ENCODE measurements at places on chromosomes 7 and 10. TPM values are rescaled to one million over a fixed set of nuclear protein-coding genes. Genes with fewer than 3 reads are reported as not detected.

- DNase-seq, result no peak
These were observed 32.5 kb downstream of the MXI1 start for GRCh38 chr10:110239892-110240291.

DNA sequence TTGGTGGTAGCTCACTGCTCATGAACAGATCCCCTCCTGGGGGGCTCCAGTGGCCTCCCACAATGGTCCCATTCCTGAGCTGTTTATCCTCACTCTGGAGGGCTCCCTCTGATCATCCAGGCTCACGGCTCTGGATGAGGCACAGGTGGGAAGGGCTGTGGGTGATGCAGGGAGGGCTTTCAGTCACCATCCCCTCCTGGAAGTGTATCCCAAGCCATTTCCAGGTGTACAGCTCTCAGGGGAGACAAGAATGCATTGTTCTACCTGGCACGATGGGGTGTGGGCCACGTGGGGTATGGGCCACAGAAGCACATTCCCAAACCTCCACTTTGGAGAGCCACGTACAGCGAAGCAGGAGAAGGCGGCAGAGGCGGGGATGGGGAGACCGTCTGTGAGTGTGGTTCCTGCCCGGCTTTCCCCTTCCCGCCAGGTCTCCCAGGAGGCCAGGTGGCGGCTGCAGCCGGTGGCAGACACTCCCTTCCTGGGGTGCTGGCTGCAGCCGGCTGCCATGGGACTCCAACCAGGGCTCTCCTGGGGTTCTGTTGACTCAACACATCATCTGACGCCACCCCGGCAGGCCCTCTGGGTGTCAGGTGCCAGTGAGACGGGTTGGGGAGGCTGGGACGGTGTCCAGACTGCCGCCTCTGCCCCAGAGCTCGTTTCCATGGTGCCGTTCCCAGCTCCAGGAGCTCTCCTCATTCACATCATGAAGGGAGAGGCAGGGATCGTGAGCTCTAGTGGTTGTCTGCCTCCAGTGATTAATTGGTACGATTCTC is 169.7 kb upstream of the RHEB start:
- DNase-seq, result no peak

- DNase-seq, result peak; percentile 13
These were observed 11.6 kb upstream of the ERCC6 start for GRCh38 chr10:49550563-49550962.

DNA sequence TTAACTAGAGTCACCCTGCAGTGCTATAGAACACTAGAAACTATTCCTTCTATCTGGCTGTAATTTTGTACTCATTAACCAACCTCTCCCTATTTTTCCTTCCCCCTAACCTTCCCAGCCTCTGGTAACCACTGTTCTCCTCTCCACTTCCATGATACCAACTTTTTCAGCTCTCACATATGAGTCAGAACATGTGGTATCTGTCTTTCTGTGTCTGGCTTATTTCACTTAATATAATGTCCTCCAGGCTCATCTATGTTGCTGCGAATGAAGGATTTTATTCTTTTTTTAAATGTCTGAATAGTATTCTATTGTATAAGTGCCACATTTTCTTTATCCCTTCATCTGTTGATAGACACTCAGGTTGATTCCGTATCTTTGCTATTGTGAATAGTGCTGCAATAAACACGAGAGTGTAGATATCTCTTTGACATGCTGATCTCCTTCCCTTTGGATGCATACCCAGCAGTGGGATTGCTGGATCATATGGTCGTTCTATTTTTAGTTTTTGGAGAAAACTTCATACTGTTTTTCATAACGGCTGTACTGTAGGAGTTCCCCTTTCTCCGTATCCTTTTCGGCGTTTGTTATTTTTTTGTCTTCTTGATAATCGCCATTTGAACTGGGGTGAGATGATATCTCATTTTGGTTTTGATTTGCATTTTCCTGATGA is 101.4 kb downstream of the FAM107B start:
- DNase-seq, result no peak

- no peak for DNase-seq
These were observed 25.8 kb downstream of the WBP1L start for GRCh38 chr10:102769375-102770107.

DNA sequence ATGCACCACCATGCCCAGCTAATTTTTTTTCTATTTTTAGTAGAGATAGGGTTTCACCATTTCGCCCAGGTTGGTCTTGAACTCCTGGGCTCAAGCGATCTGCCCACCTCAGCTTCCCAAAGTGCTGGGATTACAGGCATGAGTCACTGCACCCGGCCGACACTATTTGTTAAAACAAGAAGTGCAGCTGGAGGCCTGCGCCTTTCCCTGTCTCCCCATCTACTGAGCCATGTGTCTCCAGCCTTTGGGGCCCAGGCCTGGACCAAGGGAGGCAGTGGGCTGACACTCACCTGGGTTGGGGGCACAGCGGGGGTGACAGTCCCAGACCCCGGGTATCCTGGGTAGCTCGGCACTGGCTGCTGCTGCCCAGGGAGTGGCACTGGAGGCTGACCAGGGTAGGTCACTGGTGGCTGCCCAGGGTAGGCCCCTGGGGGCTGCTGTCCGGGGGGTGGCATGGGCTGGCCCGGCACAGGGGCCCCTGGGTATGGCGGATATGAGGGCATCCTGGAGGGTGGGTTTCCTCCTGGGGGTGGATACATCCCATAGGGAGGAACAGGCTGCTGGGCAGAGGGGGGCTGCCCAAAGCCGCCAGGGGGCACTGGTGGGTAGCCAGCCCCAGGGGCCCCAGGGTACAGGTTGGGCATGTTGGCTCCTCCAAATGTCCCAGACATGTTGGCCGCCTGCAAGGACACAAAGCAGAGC is 36.3 kb downstream of the PLAC9 start:
- no peak for DNase-seq

DNA sequence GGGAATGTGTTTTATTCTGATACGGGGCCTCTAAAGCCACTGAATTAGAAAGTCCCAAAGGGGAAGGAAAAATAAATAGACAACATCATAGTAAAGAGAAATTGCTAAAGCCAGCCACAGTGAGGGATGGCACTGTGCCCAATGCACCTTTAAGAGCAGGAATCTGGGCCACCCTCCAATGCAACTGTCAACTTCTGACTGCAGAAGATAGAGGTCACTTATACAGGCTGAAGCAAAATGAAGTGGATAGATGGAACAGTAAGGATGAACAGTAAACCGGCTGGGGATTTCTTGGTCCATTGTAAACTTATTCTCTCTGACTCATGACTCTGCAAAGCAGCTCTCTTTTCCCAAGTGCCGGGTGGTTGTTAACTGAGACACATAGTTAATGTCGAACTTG is 54.0 kb upstream of the KCNIP2 start:
- DNase-seq, result no peak

Gene AOAH
- 467 TPM for polyA plus RNA-seq

DNA sequence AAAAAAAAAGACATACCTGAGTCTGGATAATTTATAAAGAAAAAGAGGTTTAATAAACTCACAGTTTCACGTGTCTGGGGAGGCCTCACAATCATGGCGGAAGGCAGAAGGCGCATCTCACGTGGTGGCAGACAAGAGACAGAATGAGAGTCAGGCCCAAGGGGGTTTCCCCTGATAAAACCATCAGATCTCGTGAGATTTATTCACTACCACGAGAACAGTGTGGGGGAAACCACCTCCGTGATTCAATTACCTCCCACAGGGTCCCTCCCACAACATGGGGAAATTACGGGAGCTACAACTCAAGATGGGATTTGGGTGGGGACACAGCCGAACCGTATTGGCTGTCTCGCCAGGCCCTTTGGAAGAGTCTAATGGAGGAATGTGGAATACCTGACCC is 9.0 kb upstream of the MAFK start:
- no peak for DNase-seq

Gene ZNF92
- 6.4 TPM for polyA plus RNA-seq

- DNase-seq, result peak; percentile 52
These were observed 9.0 kb downstream of the PPP1R17 start for GRCh38 chr7:31695859-31696614.

- DNase-seq, result no peak
These were observed 516.3 kb upstream of the TEX47 start for GRCh38 chr7:89311886-89312285.

DNA sequence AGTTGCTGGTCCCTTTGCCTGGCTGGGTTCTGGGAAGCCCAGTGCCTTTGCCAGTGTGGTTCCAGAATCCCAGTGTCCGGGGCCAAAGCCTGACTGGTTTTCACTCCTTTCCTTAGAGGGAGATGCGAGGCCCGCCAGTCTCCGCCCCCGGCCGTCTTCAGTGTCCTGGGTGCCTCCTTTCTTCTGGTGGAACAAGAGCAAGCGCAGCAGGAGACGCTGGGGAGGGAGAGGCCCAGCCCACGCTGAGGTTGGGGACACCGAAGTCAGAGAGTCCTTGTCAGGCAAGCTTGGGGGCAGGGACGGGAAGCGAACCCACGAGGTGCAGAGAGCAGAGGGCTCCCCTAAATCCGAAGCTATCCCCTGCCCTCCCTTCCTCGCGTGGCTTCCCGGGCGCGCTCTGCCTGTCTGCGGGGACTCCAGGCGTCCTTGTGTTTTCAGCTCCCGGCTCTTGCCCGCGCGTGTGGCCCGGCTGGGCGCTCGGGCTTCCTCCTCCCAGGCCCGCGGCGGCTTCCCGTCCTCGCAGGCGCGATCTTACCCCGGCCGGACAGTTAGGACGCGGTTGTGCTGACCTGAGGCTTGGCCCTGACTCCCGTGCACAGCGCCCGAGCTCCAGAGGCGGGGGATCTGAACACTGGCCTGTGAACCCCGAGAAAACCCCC is 60.6 kb upstream of the UBE3C start:
- DNase-seq, result no peak

DNA sequence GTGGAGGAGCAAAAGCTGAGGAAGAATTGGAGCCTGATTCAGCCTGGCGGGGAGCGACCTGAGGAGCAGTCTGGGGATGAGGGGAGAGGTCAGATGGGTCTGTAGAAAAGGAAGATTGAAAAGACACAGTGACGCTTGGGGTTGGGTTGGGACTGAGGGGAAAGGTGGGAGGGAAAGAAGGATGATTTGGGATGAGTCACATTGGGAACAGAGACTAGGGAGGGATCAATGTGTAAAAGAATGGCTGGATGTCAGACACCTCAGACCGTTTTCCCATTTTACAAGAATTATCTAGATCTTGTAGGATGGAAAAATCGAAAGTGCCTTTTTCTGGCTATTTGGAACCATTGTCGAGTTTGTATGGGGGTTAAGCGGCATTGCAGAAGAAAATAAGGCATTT is 1076.5 kb downstream of the DNAJB9 start:
- no peak for DNase-seq
